ENCODE measurements at places on chromosomes 7 and 10.

- H3K4me1 ChIP-seq = no peaks in the 10 kb centered on the region
- no peak overlapping the region for H3K4me3 ChIP-seq
- H3K27me3 ChIP-seq = peaks cover 5% of the 10 kb centered on the region
- DNase-seq = no peak
Measured at GRCh38 chr10:78595269-78595619, 473.5 kb upstream of the ZMIZ1 start.

- peaks cover 28% of the 10 kb centered on the region for H3K27me3 ChIP-seq
- no peak overlapping the region for H3K27ac ChIP-seq
- no peaks in the 10 kb centered on the region for H3K36me3 ChIP-seq
- DNase-seq = peak; percentile 94
Measured at GRCh38 chr7:41705109-41705901, 2.4 kb upstream of the INHBA start.

- no peaks in the 10 kb centered on the region for H3K36me3 ChIP-seq
- no peaks in the 10 kb centered on the region for H3K27me3 ChIP-seq
- no peaks in the 10 kb centered on the region for H3K4me1 ChIP-seq
- no peak overlapping the region for H3K27ac ChIP-seq
Measured at GRCh38 chr10:43861966-43862751, 213.5 kb upstream of the ZNF32 start.

DNA sequence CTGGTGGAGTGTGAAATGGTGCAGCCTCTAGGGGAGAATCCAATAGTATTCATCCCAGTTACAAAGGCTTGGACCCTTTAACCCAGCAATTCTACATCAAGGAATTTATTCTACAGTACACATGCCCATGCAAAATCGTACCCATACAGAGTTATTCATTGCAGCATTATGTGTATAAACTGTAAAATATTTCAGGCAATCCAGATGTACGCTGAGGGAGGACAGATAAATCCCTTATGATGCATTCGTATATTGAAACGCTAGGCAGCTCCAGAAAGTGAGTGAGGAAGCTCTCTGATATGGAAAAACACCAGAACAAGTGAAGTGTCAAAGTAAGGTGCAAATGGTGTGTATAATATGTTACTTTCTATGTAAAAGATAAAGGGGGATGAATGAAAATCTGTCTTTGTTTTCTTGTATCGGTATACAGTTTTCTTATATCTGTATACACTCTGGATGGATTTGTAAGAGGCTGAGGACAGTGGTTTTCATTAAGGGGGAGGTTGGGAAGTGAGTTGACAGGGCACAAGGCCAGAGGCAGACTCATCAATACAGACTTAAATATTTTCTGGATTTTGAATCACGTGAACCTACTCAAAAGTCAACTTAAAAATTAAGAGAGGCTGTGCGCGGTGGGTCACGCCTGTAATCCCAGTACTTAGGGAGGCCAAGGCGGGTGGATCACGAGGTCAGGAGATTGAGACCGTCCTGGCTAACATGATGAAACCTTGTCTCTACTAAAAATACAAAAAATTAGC lies 17.1 kb downstream of the VWA2 start:
- peaks cover 11% of the 10 kb centered on the region for H3K4me1 ChIP-seq
- H3K27me3 ChIP-seq = no peaks in the 10 kb centered on the region
- no peak overlapping the region for H3K4me3 ChIP-seq
- H3K36me3 ChIP-seq = peaks cover 21% of the 10 kb centered on the region
- DNase-seq = no peak

- H3K27ac ChIP-seq = no peak overlapping the region
- H3K4me3 ChIP-seq = no peak overlapping the region
- H3K36me3 ChIP-seq = no peaks in the 10 kb centered on the region
- peaks cover 46% of the 10 kb centered on the region for H3K4me1 ChIP-seq
- H3K27me3 ChIP-seq = no peaks in the 10 kb centered on the region
- no peak for DNase-seq
Measured at GRCh38 chr10:100791369-100792058, 46.1 kb downstream of the PAX2 start.

- H3K36me3 ChIP-seq = peaks cover 20% of the 10 kb centered on the region
- DNase-seq = no peak
- H3K4me3 ChIP-seq = no peak overlapping the region
Measured at GRCh38 chr7:74388880-74389415, 64.8 kb upstream of the GTF2IRD1 start.
